ENCODE measurements at places on chromosomes 5 and 9.

DNA sequence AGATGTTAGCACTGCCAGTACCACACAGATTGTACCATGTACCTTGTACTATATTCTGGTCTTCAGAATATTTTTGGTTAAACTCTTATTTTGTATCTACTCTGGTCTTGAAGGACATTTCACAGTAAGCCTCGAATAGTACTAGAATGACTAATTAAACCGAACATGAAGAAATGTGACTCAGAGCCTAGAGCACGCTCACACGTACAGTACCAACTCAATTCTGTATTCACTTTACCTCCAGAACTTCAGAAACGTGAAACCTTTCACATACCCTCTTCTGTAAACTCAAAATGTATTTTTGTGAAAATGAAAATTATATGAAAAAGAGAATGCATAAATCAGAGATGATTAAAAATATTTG is 112.8 kb downstream of the MVB12B start:
- DNase-seq: no peak

- DNase-seq: peak; percentile 22
Measured at GRCh38 chr5:31581498-31582099, 49.5 kb downstream of the C5orf22 start.

- DNase-seq: no peak
Measured at GRCh38 chr5:66829358-66829674, 233.1 kb downstream of the MAST4 start.

- no peak for DNase-seq
Measured at GRCh38 chr9:126430124-126430523, 103.5 kb downstream of the MVB12B start.

GRCh38 chr5:36740259-36740898 is 134.0 kb downstream of the SLC1A3 start:
- DNase-seq: no peak

- DNase-seq: no peak
Measured at GRCh38 chr5:95087816-95088317, 197.0 kb downstream of the MCTP1 start.

- no peak for DNase-seq
Measured at GRCh38 chr5:3098821-3099220, 347.3 kb upstream of the IRX2 start.

- DNase-seq: no peak
Measured at GRCh38 chr5:159947708-159948358, 31.6 kb downstream of the ADRA1B start.

DNA sequence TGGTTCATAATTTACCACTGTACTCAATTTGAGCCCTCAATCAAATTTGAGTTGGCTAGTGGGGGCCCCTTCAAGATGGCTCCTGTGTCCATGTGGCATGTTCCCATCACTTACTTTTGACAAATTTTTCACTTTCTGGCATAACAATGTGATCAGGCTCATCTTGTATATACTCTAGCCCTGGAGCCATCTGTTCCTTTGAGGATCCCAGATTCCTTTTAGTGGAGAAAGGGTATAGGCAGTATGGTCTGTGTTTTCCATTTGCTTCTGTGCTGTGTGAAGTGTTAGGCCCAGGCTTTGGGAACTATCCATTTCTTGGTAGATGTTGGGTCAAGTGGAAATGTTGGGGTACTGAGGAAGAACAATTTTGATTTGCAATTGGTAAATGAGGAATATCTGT is 45.7 kb downstream of the SH3GL2 start:
- DNase-seq: no peak

DNA sequence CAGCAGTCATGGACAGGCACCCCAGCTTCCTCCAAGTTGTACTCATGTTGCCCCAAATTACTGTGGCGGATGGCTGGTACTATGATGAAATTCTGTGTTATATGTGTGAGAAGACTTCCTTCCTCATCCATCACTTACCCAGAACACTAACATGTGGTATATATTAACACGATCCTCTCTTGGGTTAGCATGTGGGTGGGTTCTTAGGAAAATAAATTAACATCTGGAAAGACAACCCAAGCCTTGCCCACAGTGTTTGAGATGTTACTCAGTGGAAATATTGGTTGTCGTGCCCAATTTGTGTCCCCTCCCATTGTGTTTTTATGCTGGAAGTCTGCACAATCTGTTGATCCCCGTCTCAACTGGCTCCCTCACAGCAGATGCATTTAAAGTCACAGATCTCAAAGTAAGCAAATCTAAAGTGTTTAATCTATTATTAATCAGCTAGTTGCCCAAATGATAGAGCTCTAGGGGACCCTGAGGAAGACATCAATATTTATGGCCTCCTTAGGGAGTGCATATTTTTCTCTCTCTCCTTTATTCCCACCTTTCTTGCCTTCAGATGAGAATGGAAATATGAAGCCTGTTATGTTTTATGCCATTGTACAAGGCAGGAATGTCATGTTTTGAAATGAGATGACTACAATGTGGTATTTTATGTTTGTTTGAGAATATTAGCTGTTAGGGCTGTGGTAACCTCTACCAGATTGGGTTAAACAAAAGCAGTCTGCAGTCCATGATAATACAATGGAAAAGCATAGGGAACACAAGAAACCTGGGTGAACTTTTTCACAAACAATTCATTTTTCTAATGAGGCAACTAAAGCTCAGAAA is 93.9 kb downstream of the GRIA1 start:
- no peak for DNase-seq

- no peak for DNase-seq
Measured at GRCh38 chr5:56802205-56802604, 13.1 kb upstream of the MAP3K1 start.

DNA sequence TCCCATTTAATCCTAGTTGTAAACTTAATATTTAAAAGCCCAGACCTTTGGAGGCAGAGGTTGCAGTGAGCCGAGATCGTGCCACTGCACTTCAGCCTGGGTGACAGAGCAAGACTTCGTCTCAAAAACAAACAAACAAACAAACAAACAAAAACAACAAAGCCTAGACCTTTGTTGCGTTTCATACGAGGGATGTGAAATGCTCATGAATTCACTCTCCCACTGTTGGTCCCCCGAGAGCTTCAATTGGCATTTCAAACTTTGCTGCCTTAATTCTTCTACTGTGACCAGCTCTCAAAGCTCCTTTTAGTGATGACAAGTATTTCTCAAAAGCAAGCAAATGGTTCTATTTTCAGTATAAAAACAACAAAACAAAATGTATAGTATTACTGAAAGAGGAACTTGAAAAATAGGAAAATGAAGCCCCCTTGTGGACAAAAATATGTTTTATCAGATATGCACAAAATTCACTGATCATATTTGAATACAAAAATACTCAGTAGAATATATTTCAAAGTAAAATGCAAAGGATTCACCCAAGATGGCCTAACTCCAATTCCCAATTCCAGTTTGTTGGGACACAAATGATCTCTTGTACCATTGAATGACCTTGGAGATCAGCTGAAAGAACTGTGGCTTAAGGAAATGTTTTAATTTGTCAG is 140.4 kb downstream of the ESM1 start:
- DNase-seq: peak; percentile 31

GRCh38 chr5:76475385-76475784 is 72.3 kb downstream of the IQGAP2 start:
- DNase-seq: no peak

- peak; percentile 81 for DNase-seq
Measured at GRCh38 chr9:33721674-33722358, 73.5 kb upstream of the PRSS3 start.

GRCh38 chr9:98964201-98964600 is 20.5 kb downstream of the COL15A1 start:
- no peak for DNase-seq

GRCh38 chr5:170293273-170293672 is 4.3 kb downstream of the LCP2 start:
- DNase-seq: no peak

GRCh38 chr9:38338342-38339018 is 54.0 kb upstream of the ALDH1B1 start:
- no peak for DNase-seq

- DNase-seq: no peak
Measured at GRCh38 chr5:35898952-35899660, 39.3 kb downstream of the CAPSL start.

DNA sequence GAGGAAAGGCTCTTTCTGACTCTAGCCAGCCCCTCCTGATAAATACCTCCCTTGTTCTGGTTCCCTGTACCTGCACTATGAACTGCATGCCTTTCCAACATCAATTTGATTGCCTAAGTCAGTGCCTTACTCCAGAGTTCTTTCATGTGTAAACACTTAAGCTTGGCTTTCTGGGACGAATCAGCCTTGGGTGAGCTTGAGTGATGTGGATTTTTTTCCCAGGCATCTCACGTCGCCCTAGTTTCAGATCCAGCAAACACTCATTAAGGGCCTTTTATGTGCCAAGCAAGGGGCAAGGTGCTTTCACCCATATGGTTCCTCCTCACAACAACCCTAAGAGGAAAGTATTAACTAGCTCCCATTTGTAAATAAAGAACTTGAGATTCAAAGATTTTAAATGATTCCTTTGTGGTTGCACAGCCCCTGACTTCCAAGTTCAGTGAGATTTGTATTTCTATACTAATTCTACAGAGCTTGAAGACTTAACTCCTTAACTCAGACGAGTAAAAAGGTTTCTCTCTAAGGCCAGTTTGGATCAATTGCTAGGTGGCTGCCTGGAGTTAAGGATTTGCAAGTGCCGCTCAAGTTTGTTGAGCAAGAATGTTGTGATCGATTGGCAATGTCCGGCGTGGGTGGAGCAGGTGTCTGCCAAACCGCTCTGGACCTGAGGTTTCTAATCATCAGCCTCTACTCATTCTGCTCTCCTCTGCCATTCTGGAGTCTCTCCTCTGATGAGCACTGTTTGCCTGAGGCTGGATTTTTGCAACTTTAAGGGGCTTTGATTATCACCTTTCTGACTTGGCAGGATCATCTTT is 20.2 kb upstream of the TJP2 start:
- DNase-seq: no peak

DNA sequence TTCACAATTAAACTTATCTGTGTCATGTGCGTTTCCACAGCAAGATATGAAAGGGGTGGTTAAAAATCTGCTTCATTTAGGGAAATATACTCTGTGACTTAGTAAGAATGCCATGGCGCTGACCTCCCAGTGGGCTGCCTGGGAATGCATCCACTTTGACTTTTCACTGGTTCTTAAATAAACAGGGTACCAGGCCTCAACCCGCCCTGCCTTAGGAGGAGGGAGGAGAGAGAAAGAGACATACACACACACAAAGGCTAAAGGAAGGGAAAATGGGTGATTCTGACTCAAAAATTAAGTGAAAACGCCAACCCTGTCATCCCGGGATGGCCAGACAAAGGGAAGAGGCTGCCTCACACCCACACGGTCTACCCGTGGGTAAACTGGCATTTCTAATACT is 122.1 kb downstream of the EBF1 start:
- DNase-seq: no peak

- DNase-seq: peak; percentile 76
Measured at GRCh38 chr9:87713278-87713987, 12.5 kb upstream of the CTSL start.

DNA sequence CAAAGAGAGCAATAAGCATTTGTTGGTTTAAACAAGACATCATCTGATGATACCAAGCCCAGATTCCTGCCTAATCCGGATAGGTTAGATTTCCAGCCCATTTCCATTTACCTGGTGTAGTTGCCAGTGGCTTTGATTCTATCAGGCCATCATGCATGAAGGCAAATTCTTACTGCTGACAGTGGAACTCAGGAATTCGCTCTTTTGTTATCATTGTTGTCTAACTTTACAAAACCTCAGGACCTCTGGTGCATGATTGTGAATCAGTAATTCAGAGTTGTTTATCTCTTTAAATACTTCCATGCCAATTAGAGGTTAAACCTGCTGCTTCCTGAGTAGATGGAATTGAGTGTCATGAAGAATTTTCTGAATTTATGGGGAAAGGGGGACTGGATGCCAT is 76.5 kb downstream of the C9orf152 start:
- DNase-seq: no peak

GRCh38 chr5:177531209-177531940 is 14.6 kb upstream of the DDX41 start:
- no peak for DNase-seq

GRCh38 chr5:37786862-37787519 is 52.9 kb downstream of the GDNF start:
- DNase-seq: no peak

DNA sequence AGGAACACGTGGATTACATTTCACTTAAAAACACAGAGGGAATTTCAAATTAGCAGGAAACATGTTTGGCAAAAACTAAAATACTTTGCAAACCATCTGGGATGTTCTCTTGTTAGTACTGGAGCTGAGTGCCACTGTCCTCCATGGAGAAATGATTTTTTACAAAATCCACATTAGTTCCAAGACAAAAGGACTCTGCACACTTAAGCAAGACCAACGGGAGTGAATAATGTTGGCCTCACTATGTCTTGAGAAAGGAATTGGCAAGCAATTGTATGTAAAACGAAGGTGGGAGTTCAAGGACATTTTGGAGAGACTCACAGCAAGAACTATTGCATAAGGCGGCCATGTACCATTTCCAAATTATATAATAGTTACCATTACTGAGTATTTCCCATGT is 547.5 kb downstream of the EBF1 start:
- no peak for DNase-seq

GRCh38 chr9:89631384-89631783 is 26.6 kb downstream of the GADD45G start:
- no peak for DNase-seq

DNA sequence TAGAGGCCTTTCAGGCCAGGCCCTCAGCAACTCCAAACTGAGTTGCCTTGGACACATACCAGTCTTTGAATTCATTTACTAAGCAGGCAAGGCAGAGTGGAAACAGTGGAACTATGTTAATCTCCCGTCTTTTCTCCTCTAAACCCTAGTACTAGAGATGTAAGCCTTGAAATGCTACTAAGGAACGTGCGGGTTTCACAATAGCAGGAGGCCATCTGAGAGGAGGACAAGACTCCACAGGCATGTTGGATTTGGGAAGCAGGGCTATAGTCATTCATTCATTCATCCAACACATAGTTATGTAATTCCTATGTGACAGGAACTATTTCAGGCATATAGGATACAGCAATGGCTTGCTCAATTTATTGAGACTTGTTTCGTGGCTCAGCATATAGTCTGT is 3.3 kb upstream of the OCLN start:
- DNase-seq: no peak

GRCh38 chr5:150522504-150523414 is 14.8 kb downstream of the NDST1 start:
- DNase-seq: no peak

- no peak for DNase-seq
Measured at GRCh38 chr5:75720882-75721281, 3.6 kb upstream of the POC5 start.

DNA sequence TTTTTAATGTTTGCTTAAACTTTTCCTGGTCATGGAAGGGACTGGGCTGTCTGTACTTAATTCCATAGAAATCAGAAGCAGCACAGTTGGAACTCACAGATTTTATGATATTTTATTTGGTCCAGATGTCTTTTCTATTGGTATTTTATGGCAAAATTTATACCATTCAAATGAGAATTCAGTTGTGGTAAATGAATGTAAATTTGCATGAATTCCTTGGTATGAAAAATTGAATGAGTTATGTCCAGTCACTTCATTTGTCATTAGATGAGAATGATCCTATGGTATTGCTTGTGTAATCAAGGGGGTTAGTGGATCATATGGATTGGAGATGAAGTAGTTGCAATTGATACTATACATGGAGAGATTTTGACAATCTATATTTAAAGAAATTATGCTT is 188.0 kb downstream of the KDM4C start:
- no peak for DNase-seq

Data from HCT116 (cell line).